Activated CD4-positive, alpha-beta memory T cell treated with anti-CD3 and anti-CD28 coated beads for 36 hours (primary cell): ENCODE measurements at places on chromosomes 3 and 15.

DNA sequence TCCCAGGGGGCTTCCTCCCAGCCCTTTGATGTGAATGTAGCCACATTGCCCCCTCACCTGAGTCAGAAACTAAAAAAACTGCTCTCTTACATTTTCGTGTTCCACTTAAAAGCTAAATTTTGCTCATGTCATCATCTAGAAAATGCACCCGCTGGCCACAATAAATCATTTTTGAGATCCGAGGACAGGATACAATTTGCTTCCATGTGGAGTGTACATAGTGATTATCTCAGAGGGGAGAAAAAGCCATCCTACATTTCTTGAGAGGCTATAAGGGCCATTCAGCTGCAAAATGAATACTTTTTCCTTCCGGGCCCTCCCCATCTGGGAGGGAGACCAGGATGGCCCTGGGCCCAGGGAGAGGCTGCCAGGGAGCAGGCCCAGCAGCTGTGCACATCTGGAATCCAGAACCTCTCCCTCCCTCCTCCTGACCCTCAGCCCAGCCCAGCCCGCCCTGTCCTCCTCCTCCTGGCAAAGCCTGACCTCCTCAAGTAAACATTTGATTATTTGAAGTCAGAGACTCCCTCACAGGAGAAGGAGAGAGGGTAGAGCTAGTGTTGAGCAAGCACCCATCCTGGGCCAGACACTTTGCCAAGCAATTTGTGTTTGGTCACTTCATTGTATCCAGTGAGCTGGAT, 59.1 kb downstream of the CORO2B start:
- no peaks in the 10 kb centered on the region for H3K36me3 ChIP-seq
- H3K27me3 ChIP-seq, result no peaks in the 10 kb centered on the region
- H3K27ac ChIP-seq, result no peak overlapping the region
- no peak overlapping the region for H3K4me3 ChIP-seq

- no peaks in the 10 kb centered on the region for H3K36me3 ChIP-seq
- H3K4me1 ChIP-seq, result no peaks in the 10 kb centered on the region
- H3K27ac ChIP-seq, result no peak overlapping the region
- H3K4me3 ChIP-seq, result no peak overlapping the region
Observed at GRCh38 chr3:135159681-135160247, 364.7 kb downstream of the EPHB1 start.

GRCh38 chr15:91947683-91948608, 94.4 kb downstream of the SLCO3A1 start:
- no peak overlapping the region for H3K4me3 ChIP-seq
- DNase-seq, result no peak
- H3K27ac ChIP-seq, result no peak overlapping the region

DNA sequence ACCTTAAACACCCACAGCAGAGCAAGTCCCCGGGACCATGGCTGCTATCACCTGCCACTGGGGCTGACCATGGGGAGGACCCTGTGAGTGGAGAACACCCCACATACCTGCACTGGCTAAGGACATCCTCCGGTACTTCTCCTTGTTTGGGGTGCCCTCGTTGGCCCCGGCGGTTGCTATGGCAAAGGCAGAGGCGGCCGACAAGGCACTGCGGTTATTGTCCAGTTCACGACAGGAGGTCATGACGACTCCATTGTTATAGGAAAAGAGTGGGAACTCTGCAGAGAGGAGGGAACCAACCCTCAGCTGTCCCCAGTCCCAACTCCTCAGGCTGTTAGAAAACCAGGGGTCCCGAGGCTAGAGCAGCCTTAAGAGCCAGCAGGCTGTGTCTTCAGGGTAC, 54.8 kb upstream of the CTSH start:
- no peaks in the 10 kb centered on the region for H3K27me3 ChIP-seq
- H3K36me3 ChIP-seq, result no peaks in the 10 kb centered on the region
- H3K4me1 ChIP-seq, result peaks cover 4% of the 10 kb centered on the region
- no peak for DNase-seq
- H3K27ac ChIP-seq, result no peak overlapping the region

- no peaks in the 10 kb centered on the region for H3K27me3 ChIP-seq
- H3K4me1 ChIP-seq, result no peaks in the 10 kb centered on the region
- no peak overlapping the region for H3K4me3 ChIP-seq
- DNase-seq, result no peak
Observed at GRCh38 chr3:24302396-24302795, 192.3 kb downstream of the THRB start.
